ENCODE measurements at places on chromosomes 4 and X.

DNA sequence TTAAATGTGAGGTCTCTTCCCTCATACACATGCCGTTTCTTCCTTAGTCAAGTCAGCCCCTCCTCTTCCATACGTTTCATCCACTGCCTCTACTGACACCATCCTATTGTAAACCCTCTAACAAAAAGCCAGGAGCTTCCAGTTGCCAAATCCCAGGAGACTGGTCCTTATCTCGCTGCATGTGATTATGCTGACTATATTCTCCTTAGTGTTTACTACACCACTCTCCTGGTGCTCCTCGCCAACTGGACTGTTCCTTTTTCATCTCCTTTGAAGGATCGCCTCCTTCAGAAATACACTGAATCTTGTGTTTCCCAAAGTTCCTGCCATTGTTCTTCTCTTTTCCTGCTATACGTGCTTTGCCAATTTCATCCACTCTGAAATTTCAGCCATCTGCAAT is 27.7 kb downstream of the MAML3 start:
- no peak for DNase-seq

DNA sequence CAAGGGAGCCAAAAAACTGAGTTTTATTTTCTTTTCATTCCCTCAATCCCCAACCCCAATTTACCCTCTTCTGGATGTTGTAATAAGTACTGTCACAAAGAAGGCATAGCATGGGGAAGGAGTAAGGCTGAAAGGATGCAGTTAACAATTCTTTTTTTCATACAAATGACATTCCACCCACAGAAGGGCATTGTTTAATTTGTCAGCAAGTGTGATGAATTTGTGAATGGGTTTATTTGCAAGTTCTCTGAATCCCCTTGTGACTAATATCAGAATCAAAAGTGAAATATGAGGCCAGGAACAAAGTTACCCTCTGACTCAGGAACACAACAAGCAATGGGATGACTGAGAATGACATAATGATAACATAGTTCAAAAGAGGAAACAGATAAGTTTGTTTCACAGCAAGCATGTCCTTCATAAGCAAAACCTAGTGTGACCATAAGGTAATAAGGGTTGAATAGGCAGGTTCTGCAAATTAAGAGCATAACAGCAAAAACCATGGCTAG is 2.1 kb downstream of the GEMIN8 start:
- DNase-seq = no peak

DNA sequence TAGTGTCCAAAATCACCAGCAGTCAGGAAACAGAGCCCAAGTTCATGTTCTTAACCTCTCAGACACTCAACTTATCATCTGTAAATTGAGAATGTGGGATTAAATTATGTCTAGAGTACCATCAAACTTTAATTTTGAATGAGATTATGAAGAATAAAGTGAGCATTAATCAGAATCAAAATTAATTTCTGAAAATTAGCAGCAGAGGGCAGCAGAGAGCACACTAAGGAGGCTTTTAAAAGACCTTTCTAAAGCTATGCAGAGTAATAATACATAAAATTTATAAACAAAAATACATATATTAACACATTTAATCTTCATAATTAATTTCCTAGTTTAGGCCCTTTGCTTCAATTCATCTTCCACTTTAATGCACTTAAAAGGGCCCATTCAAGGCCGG is 7.1 kb downstream of the TASL start:
- DNase-seq = no peak

GRCh38 chr4:6989331-6989923 is 53.7 kb upstream of the TADA2B start:
- no peak for DNase-seq

DNA sequence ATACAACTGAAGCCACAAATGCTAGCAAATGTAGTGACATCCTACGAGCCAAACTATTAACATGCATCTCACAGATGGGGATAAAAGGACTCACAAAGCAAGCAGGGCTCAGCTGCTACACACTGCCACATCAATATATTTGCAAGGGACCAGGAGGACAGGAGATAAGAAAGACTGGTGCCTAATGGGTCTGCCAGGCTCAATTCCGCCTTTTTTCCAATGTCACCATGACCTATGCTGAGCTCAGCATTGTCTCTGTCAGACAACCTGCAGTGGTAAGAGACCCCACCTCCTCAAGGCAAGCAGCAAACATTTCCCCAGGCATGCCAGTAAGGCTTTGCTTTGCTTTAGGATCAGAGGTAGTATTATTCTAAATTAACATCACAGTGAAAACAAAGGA is 435 bp downstream of the DCX start:
- no peak for DNase-seq

- DNase-seq = no peak
Observed at GRCh38 chrX:139179592-139179991, 350.9 kb upstream of the F9 start.

- no peak for DNase-seq
Observed at GRCh38 chr4:92953462-92953861, 649.7 kb downstream of the GRID2 start.

- DNase-seq = no peak
Observed at GRCh38 chrX:21632027-21632426, 26.1 kb downstream of the KLHL34 start.

DNA sequence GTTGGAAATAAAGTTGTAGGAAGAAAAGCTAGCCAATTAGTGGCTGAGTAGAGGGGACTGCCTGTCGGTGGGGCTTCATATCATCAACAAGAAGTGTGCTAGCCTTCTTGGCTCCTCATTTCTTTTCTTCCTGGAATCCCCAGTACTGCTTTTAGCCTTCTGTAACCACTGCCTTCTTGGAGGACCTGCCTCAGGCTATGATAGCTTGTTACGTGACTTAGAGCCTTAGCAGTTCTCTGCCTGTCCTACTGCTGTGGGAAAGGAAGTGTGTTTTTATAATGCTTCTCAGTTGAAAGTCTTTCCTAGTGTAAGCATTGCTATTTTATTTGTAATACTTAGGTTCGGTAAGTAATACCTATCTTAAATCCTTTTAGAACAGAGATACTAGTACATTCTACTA is 61.9 kb downstream of the LARP1B start:
- DNase-seq = no peak

DNA sequence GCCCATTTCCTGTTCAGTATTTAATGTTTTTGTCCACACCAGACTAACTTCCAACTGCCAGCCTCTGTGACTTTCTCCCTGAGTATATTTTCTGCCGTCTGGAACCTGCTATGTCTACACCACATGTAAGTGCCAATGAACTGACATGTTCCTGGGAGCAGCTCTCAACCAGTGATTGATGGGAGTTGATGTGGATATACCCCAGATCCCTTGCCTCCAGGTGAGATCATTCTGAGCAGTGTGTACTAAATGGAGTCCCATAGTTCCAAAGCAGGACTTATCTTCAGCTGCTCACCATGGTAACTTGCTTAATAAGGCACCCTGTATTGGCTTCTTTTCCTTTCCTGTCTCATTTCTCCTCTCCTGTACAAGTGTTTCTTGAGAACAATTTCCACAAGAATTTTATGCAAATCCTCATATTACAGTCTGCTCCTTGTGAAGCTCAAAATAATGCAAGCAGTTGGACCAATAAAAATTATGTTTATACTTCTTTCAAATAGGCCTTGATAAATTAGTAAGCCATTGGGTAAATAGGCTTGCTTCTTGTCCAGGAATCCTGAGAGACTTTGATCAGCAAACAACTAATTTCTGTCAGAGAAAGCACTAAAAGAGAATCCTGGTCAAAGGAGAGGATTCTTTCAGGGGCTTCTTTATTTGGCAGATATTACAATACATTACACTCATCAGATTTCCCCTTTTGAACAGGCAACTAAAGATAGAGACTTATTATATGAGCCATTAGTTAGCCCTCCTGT is 911.7 kb upstream of the NDST4 start:
- DNase-seq = no peak

GRCh38 chrX:123256378-123256777 is 72.3 kb downstream of the GRIA3 start:
- no peak for DNase-seq

- DNase-seq = no peak
Observed at GRCh38 chrX:54978448-54978847, 15.5 kb downstream of the PFKFB1 start.

GRCh38 chrX:83916525-83916924 is 55.6 kb downstream of the CYLC1 start:
- no peak for DNase-seq

DNA sequence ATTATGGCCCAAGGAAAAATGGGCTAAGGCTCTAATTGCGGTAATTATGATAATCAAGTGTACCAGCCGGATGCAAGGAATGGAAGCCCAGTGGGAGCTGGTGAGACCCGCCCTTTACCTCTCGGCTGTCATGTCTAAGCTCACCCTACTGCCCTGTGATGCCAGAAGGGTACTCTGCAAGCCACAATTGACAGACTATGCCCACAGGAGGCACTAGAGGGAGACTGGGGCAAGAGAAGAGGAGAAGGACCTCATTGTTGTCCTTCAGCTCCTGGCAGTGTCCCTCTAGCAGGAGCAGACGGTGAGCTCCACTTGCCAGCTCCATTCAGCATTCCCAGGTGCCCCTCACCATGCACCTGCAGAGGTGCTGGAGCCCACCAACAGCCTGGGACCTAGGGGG is 141.8 kb downstream of the SMIM20 start:
- no peak for DNase-seq

DNA sequence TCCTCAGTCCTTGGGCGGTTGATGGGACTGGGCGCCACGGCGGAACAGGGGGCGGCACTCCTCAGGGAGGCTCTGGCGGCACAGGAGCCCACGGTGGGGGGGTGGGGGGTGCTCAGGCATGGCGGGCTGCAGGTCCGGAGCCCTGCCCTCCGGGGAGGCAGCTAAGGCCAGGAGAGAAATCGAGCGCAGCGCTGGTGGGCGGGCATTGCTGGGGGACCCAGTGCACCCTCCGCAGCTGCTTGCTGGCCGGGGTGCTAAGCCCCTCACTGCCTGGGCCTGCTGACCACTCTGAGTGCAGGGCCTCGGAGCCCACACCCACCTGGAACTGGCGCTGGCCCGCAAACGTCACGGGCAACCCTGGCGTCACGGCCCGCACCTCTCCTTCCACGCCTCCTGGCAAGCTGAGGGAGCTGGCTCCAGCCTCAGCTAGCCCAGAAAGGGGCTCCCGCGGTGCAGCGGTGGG is 164.9 kb upstream of the AGA start:
- no peak for DNase-seq

- DNase-seq = peak; percentile 73
Observed at GRCh38 chr4:6974138-6974848, 64.7 kb downstream of the TBC1D14 start.

- no peak for DNase-seq
Observed at GRCh38 chr4:171650543-171650942, 162.7 kb upstream of the GALNTL6 start.

DNA sequence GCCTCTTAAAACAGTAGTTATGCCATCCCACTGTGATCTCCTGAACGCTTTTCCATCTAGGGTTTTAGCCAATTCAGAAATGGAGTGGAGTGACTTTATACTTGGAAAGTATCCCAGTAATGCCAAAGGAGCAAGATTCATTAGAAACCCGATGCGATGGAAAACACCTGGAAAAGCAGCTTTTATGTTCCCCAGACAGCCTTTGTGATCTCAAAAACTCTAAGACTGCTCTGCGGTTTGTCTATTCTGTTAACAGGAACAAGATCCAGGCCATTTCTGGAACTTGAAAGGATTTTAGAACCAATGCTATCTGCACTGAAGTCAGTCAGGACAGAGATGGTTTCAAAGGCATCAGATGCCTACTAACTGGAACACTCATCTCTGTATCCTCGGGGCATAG is 145.1 kb downstream of the APBB2 start:
- DNase-seq = no peak

DNA sequence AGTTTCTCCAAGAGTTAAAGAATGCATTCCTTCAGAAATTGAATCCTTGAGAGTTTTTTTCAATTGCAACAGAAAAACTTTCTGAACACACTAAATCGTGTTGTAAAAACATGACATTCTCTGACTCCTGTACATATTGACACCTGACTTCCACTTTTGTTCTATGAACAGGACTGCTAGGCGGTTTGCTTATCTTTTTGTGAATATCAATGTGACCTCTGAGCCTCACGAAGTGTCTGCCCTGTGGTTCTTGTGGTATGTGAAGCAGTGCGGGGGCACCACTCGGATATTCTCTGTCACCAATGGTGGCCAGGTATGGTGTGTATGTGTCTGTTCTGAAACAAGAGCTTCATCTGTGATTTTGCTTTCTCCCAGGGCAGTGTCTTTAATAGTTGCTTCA is 71.9 kb downstream of the MAOA start:
- DNase-seq = no peak

GRCh38 chr4:39877971-39878370 is 99.7 kb downstream of the PDS5A start:
- DNase-seq = no peak

DNA sequence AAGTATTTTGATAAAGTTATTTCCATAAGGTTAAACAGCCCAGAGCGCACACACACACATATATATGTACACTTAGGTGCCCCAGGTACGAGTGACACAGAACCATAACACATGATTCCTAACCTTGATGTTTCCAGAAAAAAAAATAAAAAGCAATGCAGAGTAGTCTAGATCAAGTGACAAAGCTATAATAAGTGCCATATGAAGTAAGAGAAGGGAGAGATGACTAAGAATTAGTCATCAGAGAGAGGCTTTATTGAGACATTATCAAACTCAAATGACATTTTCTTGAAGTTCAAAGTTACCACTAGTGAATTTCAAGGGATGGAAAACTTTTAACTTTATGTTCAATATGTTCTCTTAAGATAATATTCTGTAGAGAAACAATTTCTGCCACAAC is 215.0 kb downstream of the HTR2C start:
- no peak for DNase-seq

- DNase-seq = no peak
Observed at GRCh38 chr4:38679921-38680320, 15.9 kb downstream of the KLF3 start.

DNA sequence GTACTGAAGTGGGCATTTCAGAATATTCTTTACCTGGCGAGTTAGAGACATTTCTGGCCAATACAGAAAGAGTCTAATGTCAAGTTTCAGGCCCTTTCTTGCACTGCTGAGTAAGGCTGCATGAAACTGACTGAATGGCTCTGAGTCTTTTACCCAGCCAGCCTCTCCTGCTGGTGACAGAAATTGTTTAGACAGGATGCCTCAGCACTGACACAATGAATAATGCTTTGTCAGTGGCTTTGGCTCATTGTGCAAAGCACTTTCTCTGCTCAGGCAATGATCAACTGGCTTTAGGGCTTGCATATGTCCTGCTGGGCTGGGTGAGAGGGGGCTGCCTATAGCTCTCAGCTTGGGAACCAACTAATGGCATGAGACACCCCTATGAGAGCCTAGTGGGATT is 45.5 kb downstream of the CLNK start:
- DNase-seq = no peak

DNA sequence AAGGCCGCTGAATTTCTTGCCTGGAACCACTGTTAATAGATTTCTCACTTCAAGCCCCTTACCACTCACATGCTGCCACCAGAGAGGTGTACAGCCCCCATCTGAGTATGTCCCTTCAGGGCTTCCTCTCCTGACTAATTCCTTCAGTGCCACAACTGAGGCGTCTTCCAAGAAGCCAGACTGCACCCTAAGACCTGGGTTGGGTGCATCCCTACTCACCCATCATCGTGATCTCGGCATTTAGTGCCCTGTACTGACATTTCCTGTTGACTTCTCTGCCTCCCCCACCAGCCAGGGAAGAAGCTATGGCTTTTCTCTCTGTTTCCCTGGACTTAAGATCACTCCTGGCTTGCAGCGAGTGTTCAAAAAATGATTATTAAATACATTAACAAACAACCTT is 40.4 kb upstream of the MAP3K15 start:
- no peak for DNase-seq

GRCh38 chrX:115214151-115214550 is 19.7 kb downstream of the LRCH2 start:
- DNase-seq = no peak

All from stimulated activated CD8-positive, alpha-beta memory T cell treated with anti-CD3 and anti-CD28 coated beads, Interleukin-15, amount 100 ng/mL, for 1 hour (primary cell).